ENCODE measurements at places on chromosomes 5 and 9. TPM values are rescaled to one million over a fixed set of nuclear protein-coding genes. Genes with fewer than 3 reads are reported as not detected.

DNA sequence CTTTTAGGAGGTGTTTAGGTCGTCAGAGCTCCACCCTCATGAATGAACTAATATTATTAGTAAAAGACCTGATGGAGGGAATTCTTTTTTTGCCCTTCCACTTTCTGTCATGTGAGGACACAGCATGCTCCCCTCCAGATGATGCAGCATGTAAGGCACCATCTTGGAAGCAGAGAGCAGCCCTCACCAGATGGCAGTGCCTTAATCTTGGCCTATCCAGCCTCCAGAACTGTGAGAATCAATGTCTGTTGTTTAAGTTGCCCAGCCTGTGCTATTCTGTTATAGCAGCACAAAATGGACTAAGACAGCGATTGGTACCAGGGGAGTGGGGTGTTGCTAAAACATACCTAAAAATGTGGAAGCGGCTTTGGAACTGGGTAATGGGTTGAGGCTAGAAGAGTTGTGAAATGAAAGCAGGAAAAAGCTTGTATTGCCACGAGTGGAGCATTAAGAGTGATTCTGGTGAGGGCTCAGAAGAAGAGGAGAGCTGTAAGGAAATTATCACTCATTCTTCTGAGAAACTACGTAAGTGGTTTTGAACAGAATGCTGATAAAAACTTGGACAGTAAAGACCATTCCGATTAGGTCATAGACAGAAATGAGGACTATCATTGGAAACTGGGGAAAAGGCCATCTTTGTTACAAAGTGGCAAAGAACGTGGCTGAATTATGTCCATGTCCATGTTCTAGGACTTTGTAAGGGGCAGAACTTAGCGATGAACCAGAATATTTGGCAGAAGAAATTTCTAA is 28.6 kb downstream of the PTPDC1 start:
- DNase-seq, result no peak

DNA sequence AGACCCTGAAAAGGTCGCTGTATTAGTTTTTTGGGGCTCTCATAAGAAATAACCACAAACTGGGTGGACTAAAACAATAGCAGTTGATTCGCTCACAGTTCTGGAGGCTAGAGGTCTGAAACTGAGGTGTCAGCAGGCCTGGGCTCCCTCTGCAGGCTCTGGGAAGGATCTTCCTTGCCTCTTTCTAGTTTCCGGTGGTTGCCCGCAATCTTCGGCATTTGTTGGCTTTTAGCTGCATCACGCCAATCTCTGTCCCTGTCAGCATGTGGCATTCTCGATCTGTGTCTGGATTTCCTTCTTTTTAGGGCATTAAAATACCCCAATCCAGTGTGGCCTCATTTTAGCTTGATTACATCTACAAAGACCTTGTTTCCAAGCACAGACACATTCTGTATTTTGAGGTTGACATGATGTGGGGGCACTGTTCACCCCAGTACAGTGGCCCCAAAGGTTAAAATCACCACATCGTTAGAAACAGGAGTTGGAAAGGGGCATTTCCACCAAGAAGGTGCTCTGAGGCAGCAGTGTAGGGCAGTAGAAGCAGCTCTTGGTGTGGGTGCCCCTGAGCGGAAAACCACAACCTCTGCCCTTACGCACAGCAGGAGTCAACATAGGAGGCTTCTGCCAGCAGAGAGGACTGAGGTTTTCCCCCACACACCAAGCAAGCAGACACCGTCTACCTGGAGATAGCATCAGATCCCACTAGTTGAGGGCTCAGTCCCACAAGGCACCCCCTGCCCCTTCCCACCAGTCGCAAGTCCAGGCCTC is 13.5 kb downstream of the ZNF79 start:
- DNase-seq, result no peak

GRCh38 chr5:36052538-36052937 is 14.1 kb downstream of the UGT3A2 start:
- no peak for DNase-seq

GRCh38 chr5:142816531-142817430 is 46.6 kb downstream of the ARHGAP26 start:
- peak; percentile 46 for DNase-seq

DNA sequence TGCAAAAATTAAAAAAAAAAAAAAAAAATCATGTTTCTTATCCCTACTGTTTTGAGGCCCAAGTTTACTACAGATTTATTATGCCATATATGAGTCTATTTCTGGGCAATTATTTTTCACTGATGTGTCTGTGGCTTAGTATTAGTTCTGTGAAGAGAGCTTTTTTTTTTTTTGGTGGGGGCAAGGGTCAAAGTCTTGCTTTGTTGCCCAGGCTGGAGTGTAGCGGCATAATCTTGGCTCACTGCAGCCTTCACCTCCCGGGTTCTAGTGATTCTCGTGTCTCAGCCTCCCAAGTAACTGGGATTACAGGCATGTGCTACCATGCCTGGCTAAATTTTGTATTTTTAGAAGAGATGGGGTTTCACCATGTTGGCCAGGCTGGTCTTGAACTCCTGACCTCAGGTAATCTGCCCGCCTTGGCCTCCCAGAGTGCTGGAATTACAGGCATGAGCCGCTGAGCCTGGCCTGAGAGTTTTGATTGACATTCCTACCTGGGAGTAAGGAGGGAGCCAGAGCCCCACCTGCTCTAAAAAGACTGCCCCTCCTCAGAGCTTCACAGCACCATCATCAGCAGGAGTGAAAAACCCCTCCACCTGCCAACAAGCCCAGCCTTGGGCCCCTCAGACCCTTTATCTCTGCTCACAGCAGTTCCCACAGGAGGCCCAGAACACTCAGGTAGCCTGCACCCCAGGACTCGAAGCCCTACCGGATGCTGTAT is 36.1 kb upstream of the JADE2 start:
- no peak for DNase-seq

DNA sequence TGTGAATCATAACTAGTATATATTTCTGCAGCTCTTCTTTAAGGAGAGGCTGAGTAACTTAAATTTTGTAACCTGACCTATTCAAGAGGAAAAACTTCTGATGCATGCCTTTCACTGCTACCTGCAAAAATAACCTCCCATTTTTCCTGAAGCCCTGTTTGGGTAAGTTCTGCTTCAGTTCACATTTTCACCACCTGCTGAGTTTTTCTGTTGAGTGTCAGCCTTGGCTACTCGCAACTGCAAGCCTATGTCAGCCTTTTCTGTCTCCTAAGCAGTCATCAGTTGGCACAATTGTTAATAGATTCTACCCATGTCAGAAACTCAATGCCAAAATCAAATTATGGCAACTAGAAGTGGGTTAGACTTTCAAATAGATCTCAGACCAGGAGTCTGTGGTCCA is 8.2 kb upstream of the TNFAIP8 start:
- DNase-seq, result no peak

GRCh38 chr5:38575476-38575875 is 19.0 kb upstream of the LIFR start:
- no peak for DNase-seq

Gene RLN1
- not detected for polyA plus RNA-seq

Gene IL33
- 8.7 TPM for polyA plus RNA-seq

Gene ASPN
- polyA plus RNA-seq, result not detected

Data from endothelial cell of umbilical vein (primary cell).